ENCODE measurements at places on chromosomes 5 and 9.

DNA sequence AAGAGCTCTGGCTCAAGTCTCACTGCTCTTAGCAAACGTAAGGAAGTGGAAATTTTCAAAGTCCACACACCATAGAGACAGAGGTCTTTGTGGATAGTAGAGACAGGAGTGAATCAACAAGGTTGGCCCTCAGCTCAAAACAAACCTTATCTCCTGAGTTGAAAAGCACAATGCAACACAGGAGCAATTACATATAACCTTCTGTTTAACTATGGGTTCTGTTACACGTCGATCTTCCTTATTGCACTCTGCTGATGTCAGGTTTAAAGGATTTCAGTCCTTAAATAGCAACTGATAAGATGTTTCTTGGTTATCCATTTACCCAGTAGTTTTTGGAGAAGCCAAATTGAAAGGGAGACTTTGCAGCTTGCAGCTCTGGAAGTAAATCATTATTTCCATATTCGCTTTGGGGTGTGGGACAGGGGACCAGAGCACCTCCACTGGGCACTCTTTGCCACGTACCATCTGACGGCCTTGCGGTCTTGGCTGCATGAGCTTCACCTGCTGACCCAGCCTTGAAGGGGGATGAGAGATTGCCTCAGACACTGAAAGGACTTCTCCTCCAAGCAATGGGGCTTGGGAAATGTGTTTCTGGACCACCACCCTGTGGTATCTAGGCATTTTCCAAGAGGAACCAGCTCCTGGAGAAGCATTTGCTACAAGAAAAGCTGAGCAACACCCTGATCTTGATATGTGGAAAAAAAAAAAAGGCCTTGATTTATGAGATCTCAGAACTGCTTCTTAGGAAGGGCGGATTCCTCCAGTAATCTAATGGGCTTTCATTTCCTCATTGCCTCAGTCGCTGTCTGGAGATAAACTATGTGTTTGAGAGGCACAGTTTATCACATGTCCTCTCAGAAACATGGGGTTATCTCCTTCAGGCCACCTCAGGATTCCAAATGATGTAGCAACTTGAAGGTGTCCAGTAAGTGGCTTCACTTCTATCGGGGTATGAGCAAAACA lies 56.2 kb upstream of the ZNF622 start:
- DNase-seq = no peak

DNA sequence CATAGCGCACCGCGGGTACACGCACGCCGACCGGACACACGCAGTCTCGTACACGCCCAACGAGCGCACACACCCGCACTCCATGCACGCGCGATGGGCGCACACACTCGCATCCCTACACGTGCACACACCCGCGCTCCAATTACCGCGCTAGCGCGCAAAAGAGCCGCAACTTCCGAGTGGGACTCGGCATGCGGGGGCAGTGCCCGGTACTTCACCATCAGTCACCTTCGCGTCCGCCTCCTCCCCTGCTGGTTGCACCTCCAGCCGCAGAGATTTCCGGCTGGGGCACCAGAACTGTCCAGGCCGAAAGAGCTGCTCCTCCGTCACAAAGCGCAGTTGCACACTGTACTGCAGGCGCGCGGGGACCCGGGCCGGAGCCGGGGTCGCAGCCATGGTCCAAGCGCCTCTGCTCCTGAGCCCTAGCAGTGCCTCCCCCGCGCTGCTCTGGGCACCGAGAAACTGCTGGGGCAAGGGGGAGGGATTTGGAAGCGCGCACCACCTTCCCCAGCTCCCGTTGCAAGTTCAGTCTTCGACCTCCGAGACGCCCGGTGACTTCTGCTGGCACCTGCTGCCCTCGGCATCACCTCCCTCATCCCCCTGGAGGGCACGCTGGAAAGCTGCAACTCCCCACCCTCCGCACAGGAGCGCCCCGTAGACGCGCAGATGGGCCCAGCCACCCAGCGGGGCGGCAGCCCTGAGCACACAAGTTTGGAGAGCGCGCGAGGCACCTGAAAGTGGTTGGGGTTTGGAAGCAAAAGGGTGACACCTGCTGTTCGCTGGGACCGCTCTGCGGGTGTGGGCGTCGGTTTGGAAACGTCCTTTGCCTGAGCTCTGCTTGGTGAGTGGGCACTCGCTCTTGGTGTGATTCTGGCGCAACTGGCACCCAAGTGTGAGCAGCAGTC lies 337.4 kb upstream of the PUM3 start:
- DNase-seq = peak; percentile 91

- DNase-seq = peak; percentile 56
Observed at GRCh38 chr9:96581786-96582185, 37.9 kb downstream of the CDC14B start.

- no peak for DNase-seq
Observed at GRCh38 chr5:8523501-8523900, 654.6 kb downstream of the MTRR start.

DNA sequence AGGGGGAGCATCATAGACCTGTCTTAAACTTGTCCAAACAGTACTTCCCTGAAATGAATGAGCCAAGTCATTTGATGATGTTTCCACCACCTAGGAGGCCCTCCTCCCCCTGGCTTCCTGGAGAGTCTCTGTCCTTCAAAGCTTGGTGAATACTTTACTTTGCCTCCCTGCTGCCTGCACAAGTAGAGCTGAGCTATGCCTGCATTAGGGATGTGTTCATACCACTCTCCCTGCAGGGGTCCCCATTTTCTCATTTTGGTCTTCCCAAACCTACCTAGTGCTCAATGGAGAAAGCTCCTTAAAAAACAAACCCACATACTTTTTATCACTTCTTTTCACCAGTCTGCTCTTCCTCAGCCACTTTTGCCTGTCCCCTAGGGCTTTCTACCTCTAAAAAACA lies 7.7 kb downstream of the CCNI2 start:
- DNase-seq = peak; percentile 64

DNA sequence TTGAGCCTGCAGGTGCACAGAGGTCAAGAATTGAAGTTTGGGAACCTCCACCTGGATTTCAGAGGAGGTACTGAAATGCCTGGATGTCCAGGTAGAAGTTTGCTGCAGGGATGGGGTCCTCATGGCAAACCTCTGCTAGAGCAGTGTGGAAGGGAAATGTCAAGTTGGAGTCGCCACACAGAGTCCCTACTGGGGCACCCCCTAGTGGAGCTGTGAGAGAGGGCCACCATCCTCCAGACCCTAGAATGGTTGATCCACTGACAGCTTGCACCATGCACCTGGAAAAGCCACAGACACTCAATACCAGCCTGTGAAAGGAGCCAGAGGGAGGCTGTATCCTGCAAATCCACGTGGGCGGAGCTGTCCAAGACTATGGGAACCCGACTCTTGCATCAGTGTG lies 78.0 kb downstream of the GABRA1 start:
- DNase-seq = peak; percentile 48

GRCh38 chr9:8484597-8485191 lies 685.1 kb upstream of the DMAC1 start:
- no peak for DNase-seq
